ENCODE measurements at places on chromosomes 6 and 20. TPM values are rescaled to one million over a fixed set of nuclear protein-coding genes. Genes with fewer than 3 reads are reported as not detected.

Gene CAGE1
- under 0.01 TPM for total RNA-seq

Gene SMLR1
- 0.19 TPM for total RNA-seq

Gene TAP2
- 10.4 TPM for total RNA-seq

Gene HLA-DQA2
- not detected for total RNA-seq

Gene HSPA1A
- 192 TPM for total RNA-seq

Gene ECT2L
- total RNA-seq, result not detected

Gene TNF
- total RNA-seq, result not detected

Gene LHFPL5
- total RNA-seq, result not detected

Gene RAET1G
- not detected for total RNA-seq

Gene LY6G6F
- total RNA-seq, result not detected

Gene CCM2L
- not detected for total RNA-seq

Gene LPA
- under 0.01 TPM for total RNA-seq

Gene SCRT2
- not detected for total RNA-seq

Gene NDRG3
- total RNA-seq, result 16.5 TPM

Gene MTO1
- total RNA-seq, result 24.8 TPM

Gene SEL1L2
- total RNA-seq, result not detected

Gene C6orf163
- 0.77 TPM for total RNA-seq

Gene IPCEF1
- not detected for total RNA-seq

Gene FLRT3
- total RNA-seq, result 0.58 TPM

Gene TPX2
- 86.1 TPM for total RNA-seq

Gene POU5F1
- 0.38 TPM for total RNA-seq

Gene ANGPT4
- under 0.01 TPM for total RNA-seq

Gene MYH7B
- under 0.01 TPM for total RNA-seq

Gene SLC35D3
- total RNA-seq, result under 0.01 TPM
